ENCODE measurements at places on chromosomes 11 and 22.
A peak's percentile ranks its signal among the peaks of the same experiment; 100 is the strongest.

- DNase-seq: peak; percentile 69
Observed at GRCh38 chr11:102111011-102111786, 952 bp downstream of the YAP1 start.

GRCh38 chr11:15525582-15525981 is 410.9 kb downstream of the INSC start:
- no peak for DNase-seq

GRCh38 chr11:46338988-46339666 is 8.1 kb upstream of the DGKZ start:
- DNase-seq: no peak

DNA sequence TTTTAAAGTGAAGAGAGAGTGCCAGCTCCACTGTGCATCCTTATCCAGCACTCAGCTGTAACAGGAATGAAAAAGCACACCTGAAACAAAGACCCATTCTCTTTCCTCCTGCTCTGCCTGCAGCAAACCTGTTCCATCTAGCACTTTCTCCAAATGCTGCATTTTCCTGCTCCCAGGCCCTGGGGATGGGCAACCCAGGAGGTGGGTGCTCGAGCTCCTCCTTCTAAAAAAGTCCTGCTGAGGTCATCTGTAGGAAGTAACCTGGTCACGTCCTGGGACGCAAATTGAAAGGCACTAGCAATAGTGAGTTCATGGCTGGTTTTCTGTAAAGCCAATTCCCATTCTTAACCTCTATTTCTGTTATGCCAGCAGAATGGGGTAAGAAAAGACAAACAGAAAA is 173.7 kb downstream of the MAML2 start:
- no peak for DNase-seq

- DNase-seq: peak; percentile 49
Observed at GRCh38 chr11:45538939-45539338, 126.5 kb downstream of the CHST1 start.

GRCh38 chr22:18976197-18976751 is 40.2 kb upstream of the PRODH start:
- DNase-seq: no peak

DNA sequence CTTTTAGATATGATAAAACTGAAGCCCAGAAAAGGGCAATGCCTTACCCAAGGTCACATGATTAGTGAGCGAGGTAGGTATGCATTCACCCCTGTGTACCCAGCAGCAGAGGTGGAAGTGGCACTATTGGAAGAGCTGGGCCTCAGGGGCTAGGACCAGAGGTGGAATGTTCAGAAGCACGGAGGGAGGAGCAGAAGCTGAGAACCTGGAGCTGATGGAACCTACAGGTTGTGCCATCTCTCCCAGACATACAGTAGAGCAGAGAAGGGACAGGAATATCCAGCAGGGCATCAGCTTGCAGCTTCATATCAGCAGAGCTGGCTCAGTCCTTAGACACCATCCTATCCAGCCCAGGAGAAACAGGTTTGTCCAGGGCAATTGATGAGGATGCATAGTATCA is 14.6 kb upstream of the FCHSD2 start:
- DNase-seq: no peak

GRCh38 chr11:130611791-130612251 is 163.4 kb downstream of the ADAMTS15 start:
- DNase-seq: peak; percentile 83

DNA sequence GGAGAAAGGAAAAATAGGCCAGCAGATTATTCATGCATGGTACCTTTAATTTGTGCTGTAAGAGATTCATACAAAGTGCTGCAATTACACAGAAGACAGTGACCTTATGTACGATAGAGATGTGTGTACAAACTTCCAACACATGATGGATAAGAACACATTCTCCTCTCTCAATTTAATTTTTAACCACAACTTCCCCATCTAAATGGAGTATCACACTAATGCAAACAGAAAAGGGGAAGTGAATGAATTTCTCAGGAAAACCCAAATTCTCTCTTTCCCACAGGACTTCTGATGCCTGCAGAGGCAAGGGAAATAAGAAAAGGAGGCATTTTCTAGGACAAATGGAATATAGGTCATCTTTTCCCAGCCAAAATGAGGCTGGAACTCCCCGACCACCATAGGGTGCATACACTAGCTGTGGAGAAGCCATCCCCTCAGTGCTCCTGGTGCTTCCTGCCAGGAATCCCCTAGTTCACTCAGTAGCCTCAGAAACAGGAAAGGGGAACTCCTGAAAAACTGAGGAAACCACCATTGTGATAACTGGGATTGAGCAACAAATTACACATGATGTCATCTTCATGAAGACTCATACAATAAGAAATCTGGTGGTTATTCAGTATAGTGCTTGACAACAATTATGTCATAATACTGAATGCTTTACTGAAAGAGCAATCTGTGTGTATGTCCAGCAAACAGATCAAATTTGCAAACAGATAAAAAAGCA is 22.4 kb downstream of the MMP10 start:
- DNase-seq: peak; percentile 65

DNA sequence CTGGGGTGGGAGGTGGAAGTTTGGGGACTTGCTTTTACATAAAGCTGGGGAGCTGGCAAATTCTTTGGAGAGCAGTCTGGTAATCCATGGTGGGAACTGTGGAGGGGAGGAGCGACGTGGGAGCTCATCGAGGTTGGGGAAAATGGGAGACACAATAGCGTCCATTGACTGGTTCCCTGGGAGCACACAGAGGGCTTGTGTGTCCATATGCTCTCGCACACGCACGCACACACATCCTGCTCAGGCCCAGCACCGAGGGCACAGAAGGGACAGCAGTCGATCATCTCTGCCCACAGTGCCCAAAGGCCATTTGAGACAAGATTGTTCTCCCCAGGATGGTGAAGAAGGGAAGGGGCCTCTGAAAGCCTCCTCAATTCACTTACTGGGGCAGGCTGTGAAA is 53.7 kb downstream of the FBXO7 start:
- DNase-seq: no peak

DNA sequence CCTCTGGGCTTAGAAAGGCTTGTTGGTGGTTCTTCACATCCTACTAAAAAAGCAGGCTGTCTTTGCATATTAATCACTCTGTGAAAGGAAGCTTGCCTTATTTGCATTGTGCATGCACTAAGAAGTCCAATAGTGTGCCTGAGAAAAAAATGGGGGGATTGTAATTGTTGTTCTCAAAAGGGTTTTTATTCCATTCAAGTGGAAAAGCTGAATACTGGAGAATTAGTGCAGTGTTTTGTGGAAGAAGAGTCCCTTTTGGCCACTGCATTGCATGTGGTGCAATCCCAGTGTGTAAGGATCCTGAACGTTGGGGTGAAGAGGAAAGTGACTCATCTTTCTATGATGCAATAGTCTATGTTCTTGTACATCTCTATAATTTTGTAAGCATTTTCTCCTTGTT is 16.5 kb downstream of the NCAM1 start:
- peak; percentile 76 for DNase-seq

- no peak for DNase-seq
Observed at GRCh38 chr22:30906946-30907345, 61.6 kb downstream of the MORC2 start.

- no peak for DNase-seq
Observed at GRCh38 chr11:77687088-77687487, 49.5 kb upstream of the CLNS1A start.

DNA sequence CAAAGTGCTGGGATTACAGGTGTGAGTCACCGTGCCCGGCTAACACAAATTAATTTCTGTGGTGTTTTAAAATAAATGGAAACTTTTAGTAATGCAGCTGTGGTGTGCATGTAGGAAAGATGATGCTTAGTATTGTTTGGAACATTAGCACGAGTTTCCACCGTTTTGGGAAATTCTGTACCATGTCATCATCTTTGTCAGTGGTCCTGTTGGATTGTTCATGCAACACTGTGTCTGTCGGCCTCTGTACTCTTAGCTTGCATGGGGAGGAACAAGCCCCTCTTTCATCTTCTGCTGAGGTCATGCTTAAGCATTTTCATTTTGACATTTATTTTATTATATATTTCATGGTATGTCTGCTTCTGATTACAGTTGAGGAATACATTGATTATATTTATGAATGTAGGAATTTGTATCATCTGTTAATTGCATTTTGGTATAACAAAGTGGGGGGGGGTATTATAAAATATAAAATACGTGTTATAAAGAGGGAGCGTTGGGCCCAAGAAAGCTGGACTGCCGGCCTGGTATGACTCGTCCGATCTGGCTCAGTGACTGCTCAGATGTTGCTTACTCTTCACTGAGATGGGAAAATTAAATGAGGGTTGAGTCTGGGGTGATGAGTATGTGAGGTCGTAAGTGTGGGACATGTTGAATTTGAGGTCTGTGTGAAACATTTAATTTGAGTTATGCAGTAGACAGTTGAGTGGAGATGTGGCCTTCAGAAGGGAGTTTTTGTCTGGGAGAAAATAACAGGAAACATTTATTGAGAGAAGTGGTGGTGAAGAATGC is 28.7 kb downstream of the CECR2 start:
- no peak for DNase-seq

- DNase-seq: no peak
Observed at GRCh38 chr22:25167834-25168601, 31.6 kb upstream of the CRYBB3 start.

DNA sequence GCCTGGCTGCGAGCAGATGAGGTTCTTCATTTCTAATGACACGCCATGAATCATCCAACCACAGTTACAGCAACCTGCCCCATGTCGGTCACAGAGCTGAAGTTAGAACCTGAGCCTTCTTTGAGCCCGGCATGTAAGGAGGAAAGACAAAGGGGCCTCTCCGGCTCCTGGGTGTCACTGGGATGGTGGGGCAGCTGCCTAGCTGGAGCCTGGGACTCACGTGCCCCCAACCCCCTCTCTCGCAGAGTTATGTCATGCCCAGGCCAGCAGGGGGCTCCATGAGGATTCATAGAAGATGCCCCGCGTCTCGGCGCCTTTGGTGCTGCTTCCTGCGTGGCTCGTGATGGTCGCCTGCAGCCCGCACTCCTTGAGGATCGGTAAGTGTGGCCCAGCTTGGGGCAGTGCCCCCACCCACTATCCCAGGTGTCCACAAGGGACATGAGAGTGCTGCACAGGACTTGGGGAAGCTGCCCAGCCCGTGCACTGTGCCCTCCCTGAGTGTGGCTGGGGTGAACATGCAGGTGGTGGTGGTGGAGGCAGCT is 148.5 kb downstream of the GRIK4 start:
- DNase-seq: peak; percentile 56

DNA sequence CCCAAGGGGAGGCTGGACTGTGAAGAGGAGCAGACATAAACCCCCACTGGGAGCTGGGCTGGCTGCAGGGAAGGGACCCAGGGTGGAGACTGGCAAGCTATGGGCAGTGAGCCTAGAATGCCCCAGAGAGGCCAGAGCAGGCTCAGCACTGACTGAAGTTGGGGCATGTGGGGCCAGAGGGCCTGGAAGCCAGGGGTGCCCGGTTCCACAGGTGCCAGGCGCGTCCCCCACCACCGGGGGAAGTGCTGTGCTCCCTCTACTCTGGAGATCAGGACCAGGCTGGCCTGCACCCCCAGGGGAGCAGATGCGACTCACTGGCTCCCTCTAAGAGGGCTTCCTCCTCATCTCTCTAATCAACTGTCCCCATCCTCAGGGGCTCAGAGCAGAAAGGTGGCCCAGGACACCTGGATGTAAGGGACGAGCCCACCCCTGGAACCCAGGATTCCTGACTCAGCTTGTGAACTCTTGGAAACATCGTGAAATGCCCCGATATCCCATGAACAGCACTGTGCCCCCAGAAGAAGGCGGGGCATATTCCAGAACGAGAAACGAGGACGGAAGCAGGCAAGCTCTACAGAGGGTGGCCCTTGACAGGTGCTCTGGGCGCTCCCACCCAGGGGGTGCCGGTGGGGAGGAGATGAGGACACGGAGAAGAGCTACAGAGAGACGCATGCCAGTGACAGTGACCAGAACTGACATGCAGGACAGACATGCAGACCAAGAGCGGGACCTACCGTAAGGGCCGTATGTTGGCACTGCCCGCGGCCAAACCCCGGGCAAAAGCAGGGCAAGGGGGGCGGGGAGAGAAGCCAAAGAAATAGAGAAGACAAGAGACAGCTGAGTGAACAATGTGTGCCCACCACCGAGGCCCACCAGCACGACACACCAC is 20.4 kb downstream of the MAFF start:
- no peak for DNase-seq

DNA sequence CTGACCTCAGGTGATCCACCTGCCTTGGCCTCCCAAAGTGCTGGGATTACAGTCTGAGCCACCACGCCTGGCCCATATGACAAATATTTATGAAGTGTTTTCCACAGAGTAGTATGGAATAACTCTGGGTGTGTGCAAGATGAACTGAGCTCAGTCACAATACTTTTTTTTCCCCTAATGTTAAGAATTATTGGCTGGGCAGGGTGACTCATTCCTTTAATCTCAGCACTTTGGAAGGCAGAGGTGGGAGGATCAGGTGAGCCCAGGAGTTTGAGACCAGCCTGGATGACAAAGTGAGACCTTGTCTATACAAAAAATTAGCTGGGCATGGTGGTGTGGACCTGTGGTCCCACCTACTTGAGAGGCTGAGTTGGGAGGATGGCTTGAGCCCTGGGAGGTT is 6.4 kb downstream of the PTPRJ start:
- no peak for DNase-seq

DNA sequence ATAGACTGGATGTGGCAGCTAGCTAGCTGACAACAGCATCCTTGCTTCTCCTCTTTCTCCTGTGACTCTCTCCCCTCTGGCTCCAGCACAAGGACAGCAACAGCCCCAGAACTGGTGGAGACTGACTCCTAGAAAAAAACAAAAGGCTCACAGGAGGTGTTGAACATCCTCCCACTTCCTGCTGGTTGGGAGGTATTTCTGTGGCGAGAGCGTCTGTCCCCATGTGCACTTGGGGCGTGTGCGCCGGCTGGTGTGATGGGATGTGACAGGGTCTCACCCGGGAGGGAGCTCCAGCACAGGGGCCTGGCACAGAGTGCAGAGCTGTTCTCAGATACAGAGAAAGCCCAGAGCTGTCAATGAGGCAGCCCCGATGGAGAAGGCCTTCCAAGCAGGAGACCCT is 107.2 kb upstream of the E2F8 start:
- DNase-seq: no peak

DNA sequence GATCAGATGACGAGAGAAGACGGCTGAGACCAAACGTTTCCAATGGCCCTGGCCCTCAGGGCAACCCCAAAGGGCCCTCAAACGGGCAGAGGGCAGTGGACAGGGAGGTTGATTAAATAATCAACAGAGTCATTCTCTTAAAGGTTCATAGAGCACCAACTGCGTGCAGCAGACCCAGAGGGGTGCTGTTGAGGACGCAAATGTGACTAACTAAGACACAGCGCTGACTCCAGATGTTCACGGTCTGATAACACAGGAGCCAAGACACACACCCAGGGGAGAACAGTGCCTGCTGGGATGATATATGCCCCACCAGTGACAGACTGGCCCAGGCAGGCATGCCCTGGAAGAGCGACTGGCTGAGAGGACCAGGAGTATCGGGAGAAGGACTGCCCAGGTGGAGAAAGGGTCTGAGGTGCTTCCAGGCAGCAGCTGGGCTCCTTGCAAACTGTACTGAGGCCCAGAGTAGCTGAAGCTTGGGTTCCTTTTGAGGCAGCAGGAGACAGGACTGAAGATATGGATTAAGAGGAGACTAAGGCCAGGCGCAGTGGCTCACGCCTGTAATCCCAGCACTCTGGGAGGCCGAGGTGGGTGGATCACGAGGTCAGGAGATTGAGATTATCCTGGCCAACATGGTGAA is 7.7 kb downstream of the VWCE start:
- no peak for DNase-seq
